ENCODE measurements at places on chromosomes 11 and 22.
A peak's percentile ranks its signal among the peaks of the same experiment; 100 is the strongest.

DNA sequence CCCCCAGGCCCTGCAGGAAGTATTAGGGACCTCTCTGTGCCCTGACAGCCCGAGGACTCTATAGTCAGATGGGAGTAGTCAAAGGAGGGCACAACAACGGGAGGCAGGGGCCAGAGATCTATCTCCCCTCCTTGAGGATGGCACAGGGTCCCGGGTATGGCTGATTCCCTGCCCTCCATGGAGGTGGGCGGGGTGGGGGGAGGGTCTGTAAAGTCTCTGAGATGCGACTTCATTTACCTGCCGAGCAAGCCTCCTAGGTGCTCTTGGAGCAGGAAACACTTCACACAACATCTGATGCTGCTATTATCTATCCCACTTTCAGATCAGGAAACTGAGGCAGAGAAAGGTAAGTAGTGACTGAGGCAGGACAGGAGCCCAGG is 769 bp upstream of the CDC42EP1 start:
- no peak for DNase-seq

DNA sequence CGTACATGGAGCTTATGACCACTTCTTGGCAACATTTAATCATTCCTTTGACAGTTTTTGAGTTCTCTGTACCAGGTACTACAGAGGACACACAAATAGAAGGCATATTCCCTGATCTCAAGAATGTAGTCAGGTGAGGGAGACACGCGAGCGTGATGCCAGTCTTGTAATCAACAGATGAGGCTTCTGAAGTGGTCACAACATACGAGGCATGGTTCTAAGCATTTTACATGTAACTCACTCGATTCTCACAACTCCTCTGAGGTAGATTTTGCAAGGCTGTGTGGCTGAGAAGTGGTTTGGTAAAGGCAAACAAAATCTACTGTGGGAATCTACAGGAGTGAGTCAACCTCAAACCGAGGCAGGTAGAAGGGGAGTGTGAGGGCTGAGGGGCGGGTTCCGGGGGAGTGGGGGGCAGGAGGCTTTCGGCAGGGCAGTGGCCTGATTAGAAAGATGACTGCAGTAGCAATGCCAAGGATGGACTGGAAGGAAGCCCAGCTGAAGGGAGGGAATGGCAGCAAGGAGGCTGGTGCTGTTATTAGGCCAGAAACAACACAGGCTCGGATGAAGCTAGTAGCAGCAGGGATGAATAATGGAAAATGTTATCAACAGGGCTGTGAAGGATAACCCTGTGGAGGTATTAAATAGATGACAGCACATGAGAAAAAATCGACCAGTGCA is 63.8 kb downstream of the ST14 start:
- DNase-seq = no peak

- DNase-seq = no peak
Measured at GRCh38 chr11:119126675-119127268, 5.4 kb downstream of the HINFP start.

DNA sequence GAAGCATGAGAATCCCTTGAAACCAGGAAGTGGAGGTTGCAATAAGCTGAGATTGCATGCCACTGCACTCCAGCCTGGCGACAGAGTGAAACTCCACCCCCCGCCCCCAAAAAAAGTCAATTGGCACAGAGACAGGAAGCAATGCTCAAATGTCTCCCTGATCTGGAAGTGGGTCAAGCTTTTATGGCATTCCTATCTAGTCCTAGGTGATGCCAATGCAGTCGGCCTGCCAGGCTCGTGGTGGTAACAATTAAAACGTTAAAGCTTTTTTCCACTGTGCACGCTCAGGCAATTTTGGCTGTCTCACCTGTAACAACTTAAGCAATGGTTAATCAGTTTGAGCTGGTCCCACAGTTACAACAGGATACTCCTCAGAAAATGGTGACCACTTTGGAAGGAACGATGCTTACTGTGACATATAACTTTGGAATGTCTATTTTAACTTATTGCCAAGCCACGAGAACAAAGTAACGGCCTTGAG is 18.9 kb upstream of the PISD start:
- no peak for DNase-seq

DNA sequence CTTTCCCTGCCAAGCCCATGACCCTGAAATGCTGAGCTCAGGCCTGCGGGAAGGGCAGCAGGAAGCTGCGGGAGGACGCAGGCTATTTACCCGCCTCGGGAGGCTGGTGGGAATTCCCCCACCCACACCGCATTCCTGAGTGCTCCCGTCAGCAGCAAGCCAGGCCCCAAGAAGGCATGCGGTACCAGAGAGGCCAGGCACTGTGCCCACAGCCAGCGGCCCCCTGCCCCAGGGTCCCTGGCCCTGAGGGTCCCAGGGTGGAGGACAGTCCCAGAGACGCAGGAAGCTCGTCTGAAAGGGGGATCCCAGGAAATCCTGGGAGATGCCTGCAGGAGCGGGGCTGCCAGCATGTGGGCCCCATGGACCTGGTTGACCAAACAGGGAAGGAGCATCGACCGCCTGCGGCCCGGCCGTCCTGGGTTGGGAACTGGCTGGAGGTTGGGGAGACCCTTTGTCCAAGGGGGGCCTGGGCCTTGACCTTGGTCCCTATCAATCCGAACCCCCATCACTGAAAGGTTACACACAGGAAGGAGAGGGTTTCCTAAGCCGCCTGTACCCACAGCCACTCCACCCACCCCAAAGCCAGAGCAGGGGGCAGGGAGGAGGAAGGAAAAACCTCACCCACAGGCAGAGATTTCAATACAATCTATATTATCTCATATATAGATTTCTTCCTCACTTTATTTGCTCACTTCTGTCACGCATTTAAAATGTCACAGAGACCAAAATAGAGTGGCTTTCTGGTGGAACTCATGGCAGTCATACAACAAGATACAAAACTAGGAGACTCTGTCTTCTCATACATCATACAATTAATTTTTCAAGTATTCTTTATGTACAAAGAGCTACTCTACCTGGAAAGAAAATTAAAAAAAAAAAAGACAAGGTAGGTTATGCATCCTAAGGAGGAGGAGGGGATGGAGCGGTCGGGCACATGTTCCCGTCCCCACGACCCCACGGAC is 17.1 kb downstream of the MAFF start:
- DNase-seq = peak; percentile 59

DNA sequence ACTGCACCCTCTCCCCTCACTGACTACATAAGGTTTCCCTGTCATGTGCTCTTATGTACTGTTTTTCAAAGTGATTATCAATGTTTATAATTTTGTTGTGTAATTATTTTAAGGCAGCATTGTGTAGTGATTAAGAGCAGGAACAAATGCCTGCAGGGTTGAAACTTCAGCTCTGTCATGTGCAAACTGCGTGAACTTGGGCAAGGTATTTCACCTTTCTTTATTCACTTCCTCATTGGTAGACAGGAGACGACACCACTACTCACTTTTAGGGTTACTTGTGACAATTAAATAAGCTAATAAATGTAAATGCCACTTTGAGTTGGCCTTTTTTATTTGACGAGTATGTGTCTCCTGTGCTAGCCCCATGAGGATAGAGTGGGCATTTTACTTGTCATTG is 86.5 kb upstream of the E2F8 start:
- DNase-seq = no peak

DNA sequence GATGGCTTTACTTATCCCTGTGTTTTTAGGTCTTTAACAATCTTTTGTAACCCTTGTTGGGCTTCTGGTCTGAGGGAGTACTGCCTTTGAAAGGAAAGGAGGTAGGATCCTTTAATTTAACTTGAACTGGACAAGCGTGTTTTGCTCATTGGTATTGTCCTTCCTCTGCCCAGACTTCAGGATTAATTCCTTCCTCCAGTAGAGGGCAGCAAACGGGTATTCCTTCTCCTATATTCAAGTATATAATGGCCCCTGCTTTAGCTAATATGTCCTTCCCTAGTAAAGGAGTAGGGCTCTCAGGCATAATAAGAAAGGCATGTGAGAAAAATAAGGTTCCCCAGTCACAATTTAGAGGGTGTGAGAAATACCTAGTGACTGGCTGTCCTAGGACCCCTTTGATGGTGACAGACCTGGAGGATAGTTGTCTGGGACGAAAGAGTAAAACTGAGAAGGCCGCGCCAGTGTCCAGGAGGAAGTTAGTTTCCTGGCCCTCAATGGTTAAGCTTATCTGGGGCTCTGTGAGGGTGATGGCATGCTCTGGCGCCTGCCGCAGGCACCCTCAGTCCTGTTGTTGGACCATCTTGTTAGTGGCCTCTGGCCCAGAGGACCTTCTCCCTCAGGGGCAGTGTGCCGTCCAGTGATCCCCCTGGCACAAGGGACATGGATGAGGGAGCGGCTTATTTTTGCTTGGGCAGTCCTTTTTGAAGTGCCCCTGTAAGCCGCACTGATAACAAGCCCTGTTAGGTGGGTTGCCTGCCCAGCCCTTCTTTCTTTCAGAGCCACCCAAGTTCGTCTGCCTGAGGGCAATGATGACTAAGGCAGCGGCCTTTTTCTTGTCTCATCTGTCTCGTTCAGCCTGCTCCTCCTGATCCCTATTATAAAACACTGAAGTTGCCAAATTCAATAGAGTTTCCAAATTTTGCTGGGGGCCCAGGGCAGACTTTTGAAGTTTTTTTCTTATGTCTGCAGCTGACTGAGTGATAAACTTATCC is 51.8 kb downstream of the C11orf71 start:
- DNase-seq = peak; percentile 29

DNA sequence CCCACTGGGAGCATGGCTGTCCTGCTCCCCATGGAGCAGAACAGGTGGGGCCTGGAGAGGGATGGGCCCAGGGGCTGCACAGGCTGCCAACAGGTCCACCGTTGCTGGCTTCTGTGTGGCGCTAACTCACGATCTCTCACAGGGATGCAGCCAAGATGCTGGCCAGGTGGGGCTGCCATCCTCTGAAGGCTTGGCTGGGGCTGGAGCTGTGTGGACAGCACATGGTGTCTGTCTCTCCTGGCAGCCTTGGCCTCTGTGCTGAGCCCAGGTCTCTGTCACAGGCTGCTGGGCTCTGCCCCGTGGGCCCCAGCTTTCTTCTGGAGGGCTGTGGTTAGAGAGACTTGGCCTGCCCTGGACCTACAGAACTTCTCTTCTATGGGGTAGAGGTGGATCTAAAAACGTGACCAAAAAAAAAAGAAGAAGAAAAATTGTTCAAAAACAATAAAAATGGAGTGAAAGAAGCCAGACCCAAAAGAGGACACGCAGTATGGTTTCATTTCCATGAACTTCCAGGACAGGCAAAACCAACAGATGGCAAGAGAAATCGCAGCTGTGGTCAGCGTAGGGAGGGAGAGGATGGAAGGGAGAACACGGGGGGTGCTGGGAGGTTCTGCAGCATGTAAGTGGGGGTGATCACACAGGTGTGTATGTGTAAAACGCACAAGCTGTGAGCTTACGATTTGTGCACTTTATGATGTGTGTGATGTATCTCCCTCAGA is 12.2 kb downstream of the PARVG start:
- DNase-seq = no peak

GRCh38 chr22:46213052-46213451 is 37.0 kb downstream of the CDPF1 start:
- DNase-seq = no peak

DNA sequence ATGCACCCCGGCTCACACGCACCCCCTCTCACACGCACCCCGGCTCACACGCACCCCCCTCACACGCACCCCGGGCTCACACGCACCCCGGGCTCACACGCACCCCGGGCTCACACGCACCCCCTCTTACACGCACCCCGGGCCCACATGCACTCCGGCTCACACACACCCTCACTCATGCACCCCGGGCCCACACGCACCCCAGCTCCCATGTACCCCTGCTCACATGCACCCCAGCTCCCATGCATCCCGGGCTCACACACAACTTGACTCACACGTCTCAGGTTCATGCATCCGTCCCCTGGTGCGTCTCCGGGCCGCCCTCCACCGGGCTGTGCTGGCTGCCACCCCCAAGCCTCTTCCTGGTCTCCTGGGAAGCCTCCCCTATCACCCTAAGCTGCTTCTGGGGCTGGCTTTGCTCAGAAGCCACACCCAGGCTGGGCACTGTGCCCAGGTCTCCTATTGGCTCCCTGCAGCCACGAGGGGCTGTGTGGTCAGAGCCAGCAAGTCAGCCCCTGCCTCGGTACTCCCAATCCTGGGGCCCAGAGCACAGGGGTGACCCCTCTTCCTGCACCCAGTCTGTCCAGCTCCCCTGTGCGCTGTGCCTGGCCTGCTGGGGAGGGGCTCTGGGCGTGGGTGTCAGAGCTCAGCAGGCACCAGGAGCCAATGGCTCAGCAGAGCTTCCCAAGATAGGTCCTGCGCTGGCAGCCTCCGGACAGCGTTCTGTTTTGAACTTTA is 16.9 kb downstream of the TSPAN4 start:
- no peak for DNase-seq

All from nephron progenitor cell (in vitro differentiated cells).